ENCODE measurements at places on chromosomes 5 and 9.

DNA sequence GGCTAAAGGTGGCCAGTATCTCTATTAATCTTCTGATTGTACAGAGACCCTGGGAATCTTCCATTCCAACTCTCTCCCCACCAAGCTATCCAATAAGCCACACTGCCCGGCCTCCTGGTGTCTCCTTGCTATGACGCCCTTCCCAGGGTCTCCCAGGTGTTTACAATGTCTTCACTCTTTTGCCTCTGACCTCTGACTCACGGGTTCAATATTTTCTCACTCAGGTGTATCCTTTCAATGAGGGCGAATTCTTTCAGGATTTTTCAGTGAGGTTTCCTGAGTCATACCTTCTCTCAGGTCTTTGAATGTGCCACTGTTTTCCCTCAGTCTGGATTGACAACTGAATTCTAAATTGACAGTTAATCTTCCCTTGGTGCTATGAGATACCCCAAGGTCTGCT, 53.7 kb upstream of the IRX4 start:
- no peaks in the 10 kb centered on the region for H3K4me1 ChIP-seq
- no peaks in the 10 kb centered on the region for H3K27me3 ChIP-seq
- H3K36me3 ChIP-seq, result no peaks in the 10 kb centered on the region
- H3K4me3 ChIP-seq, result no peak overlapping the region

GRCh38 chr5:81147011-81147885, 85.9 kb upstream of the CKMT2 start:
- H3K4me3 ChIP-seq, result no peak overlapping the region
- H3K27ac ChIP-seq, result no peak overlapping the region
- H3K4me1 ChIP-seq, result no peaks in the 10 kb centered on the region
- no peaks in the 10 kb centered on the region for H3K27me3 ChIP-seq
- no peak for DNase-seq

- no peaks in the 10 kb centered on the region for H3K4me1 ChIP-seq
- no peak overlapping the region for H3K4me3 ChIP-seq
- H3K27me3 ChIP-seq, result no peaks in the 10 kb centered on the region
- H3K36me3 ChIP-seq, result no peaks in the 10 kb centered on the region
- no peak for DNase-seq
- no peak overlapping the region for H3K27ac ChIP-seq
Observed at GRCh38 chr9:13735181-13735580, 455.7 kb upstream of the MPDZ start.

- H3K27me3 ChIP-seq, result no peaks in the 10 kb centered on the region
- H3K4me3 ChIP-seq, result no peak overlapping the region
- peak; percentile 51 for DNase-seq
- H3K4me1 ChIP-seq, result no peaks in the 10 kb centered on the region
- peak overlapping the region; percentile 73 for H3K27ac ChIP-seq
Observed at GRCh38 chr5:146073239-146073900, 32.0 kb downstream of the PLAC8L1 start.

DNA sequence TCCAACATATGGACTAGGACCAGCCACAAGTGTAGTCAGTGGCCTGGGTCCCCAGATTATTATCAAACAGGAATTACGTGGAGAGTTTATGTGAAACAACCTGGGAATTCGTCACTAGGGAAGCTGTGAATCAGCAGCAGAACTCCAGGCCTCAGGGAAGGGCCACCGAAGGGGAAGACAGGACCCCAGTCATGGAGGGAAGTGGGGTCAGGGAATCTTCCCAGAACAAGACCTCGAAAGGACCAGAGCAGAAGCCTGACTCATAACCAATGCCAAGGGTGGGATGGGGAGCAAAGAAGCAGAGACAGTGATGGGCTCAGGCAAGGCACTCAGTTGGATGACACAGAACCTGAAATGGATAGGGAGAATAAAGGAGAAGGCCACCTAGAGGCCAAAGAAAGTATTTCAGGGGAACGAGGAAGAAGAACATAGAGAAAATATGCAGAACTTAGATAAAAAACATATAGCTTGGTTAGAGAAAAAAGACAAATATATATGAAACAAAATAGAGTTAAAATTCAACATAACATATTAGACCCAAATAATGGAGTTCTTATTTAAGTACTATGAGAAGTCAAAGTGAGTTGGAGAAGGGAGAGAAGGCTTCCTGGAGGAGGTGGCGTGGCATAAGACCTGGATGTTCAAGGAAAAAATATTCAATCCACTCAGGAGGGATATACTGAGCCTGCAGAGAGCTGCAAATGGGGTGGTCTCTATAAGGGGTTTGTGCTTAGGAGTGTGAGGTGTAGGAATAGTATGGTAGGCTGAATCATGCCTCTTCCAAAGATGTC, 66.7 kb upstream of the CAST start:
- no peaks in the 10 kb centered on the region for H3K36me3 ChIP-seq
- H3K27ac ChIP-seq, result no peak overlapping the region
- H3K27me3 ChIP-seq, result no peaks in the 10 kb centered on the region
- no peaks in the 10 kb centered on the region for H3K4me1 ChIP-seq

GRCh38 chr9:131954299-131954698, 125.4 kb downstream of the MED27 start:
- H3K36me3 ChIP-seq, result no peaks in the 10 kb centered on the region
- H3K4me1 ChIP-seq, result no peaks in the 10 kb centered on the region
- no peak for DNase-seq
- no peak overlapping the region for H3K27ac ChIP-seq

DNA sequence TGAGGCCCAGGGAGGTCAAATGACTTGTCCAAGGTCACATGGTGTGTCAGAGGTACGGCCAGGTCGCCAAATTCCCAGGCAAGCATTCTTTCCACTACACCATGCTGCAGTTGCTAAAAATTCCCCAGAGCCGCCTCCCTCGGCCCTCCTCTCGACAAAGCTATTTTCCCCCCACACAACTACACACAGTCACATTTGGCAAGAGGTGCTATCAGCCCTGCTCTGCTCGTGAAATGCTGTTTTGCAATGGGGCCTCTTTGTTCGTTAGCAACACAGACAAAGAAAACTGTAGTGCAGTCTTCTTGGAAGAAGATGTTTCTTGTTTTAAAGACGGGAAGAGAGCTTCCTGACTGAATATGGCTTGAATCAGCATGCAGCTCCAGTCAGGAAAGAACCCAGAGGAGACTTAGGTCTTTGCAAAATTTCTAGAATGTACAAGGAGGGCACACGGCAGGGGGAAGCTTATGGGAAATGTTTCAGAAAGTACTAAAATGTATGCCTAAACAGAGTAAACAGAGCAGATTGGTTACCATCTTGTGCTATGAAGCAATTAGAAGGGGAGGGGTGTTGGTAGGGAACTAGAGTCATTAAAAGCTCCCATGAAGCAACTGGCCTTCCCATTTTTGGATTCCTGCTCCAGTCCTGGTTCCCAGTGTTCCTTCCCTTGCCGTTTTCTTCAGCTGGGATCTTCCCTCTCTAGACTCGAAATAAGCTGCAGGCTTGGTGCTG, 14.2 kb downstream of the SLIT3 start:
- H3K36me3 ChIP-seq, result no peaks in the 10 kb centered on the region
- no peak for DNase-seq
- no peaks in the 10 kb centered on the region for H3K4me1 ChIP-seq
- H3K27ac ChIP-seq, result peak overlapping the region; percentile 70

DNA sequence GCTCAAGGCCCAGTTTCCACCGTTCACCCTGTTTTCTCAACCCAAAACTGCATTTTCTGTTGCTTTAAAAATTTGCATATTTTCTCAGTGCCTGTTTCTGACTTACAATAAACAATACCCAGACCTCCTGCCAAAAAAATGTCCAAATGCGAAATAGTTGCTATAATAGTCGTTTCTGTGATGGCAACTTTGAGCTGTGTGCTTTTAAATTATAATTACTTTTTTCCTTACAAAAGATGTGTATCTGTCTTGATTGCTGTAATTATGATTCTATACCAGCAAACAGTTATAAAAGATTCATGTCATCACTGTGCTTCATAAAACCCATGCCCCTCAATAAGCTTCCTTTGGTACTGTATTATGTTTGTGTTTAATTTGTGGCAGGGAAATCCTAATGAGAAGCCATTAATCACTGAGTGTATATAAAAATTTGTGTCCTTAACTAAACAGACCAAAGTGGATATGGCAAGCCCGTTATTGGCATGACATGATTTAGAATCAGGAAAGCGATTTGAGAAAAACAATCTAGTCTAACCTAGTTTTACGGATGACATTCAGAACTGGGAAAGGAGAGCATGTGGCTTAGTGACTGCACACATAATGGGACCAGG, 5.4 kb upstream of the SLC1A3 start:
- H3K27me3 ChIP-seq, result no peaks in the 10 kb centered on the region
- H3K36me3 ChIP-seq, result no peaks in the 10 kb centered on the region
- H3K4me1 ChIP-seq, result peaks cover 3% of the 10 kb centered on the region
- DNase-seq, result no peak

GRCh38 chr5:151953833-151954232, 29.2 kb upstream of the GLRA1 start:
- no peak overlapping the region for H3K27ac ChIP-seq
- H3K36me3 ChIP-seq, result no peaks in the 10 kb centered on the region

DNA sequence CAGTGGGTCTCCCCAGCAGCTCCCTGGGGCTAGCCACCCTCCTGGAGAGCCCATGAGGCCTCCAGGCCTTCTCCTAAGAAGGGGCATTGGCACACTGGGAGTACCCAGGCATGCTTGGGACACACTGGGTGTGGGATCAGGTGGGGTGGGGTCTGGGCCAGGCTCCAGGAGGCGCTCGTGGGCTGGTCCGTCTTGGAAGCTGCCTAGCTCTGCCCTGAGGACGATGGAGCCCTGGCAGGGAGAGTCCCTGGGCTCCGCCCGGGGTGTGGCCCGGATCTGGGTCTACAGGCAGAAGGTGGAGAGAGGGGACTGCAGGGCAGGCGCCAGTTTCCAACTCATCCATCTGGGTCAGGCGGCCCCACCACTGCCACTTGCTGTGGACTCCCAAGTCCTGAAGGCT, 2.4 kb downstream of the PRRX2 start:
- no peak overlapping the region for H3K4me3 ChIP-seq
- no peak overlapping the region for H3K27ac ChIP-seq
- peaks cover 8% of the 10 kb centered on the region for H3K27me3 ChIP-seq
- no peaks in the 10 kb centered on the region for H3K4me1 ChIP-seq
- DNase-seq, result no peak
- no peaks in the 10 kb centered on the region for H3K36me3 ChIP-seq

DNA sequence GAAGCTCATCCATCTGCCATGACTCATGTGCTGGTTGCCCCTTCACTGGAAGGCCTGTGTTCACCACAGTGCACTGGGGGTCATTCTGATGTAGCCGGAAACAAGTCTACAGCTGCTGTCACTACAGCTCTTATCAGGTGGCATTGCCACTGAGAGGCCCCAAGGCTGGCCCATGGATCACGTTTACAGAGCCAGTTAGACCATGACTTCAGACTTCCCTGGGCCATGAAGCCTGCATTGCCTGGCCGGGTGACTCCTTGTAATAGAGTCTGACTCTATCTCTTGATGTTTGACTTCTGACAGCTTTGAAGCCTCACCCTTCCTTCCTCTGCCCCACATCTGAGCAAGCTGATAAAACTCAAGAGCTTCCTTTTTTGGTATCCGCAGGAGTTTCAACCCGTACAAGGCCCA, 473.5 kb upstream of the DAP start:
- peaks cover 9% of the 10 kb centered on the region for H3K4me1 ChIP-seq
- H3K36me3 ChIP-seq, result no peaks in the 10 kb centered on the region
- peak; percentile 68 for DNase-seq
- H3K27ac ChIP-seq, result peak overlapping the region; percentile 28
- no peak overlapping the region for H3K4me3 ChIP-seq

- no peaks in the 10 kb centered on the region for H3K36me3 ChIP-seq
- no peak for DNase-seq
- no peaks in the 10 kb centered on the region for H3K27me3 ChIP-seq
- no peak overlapping the region for H3K4me3 ChIP-seq
- no peaks in the 10 kb centered on the region for H3K4me1 ChIP-seq
Observed at GRCh38 chr5:42923710-42924109, 112.0 kb upstream of the SELENOP start.

DNA sequence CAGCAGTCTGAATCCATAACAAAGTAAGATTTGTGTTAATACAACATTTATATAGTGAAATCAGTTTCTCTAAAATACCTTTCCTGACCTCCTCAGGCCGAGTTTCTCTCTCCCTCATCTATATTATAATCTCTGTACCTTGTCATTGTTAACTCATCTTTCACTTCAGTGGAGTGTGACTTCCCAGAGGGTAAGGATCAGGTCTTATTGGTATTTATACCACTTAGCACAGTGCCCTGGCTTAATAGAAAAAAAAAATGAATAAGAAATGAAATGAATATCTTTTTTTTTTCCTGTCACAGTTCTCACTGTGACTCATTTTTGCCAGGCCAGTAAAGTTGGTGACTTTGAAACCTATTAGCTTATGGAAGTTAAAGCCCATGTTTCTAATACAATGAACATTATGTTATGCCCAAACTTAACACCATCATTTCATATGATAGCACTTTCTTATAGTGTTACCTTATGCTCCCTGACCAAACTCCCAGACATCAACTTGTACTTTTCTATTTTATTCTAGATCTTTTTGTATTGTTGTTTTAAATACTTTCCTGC, 90.1 kb downstream of the NR3C1 start:
- no peak overlapping the region for H3K4me3 ChIP-seq
- H3K27ac ChIP-seq, result no peak overlapping the region
- peaks cover 25% of the 10 kb centered on the region for H3K36me3 ChIP-seq
- DNase-seq, result no peak

DNA sequence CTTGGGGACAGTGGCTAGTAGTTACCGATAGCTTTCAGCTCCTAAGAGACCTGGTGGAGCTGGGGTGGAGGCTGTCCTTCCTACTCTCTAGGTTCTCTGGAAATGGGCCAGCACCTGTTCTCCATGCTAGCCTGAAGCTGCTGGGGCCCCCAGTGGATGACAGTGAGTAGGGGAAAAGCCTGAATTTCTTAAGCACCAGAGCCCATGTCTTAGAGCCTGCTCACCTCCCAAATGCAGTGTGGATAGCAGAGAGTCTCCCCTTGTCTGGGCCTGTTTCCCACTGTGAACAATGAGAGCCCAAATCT, 105.8 kb downstream of the DAB2IP start:
- H3K4me3 ChIP-seq, result no peak overlapping the region
- no peak overlapping the region for H3K27ac ChIP-seq
- peaks cover 50% of the 10 kb centered on the region for H3K4me1 ChIP-seq

- H3K27me3 ChIP-seq, result no peaks in the 10 kb centered on the region
- no peaks in the 10 kb centered on the region for H3K36me3 ChIP-seq
- no peak overlapping the region for H3K4me3 ChIP-seq
- H3K4me1 ChIP-seq, result no peaks in the 10 kb centered on the region
- DNase-seq, result no peak
- no peak overlapping the region for H3K27ac ChIP-seq
Observed at GRCh38 chr5:69517763-69518212, 25.2 kb downstream of the OCLN start.

All from right atrium auricular region (tissue), 2 donors.